Osteoblast (primary cell): ENCODE measurements at places on chromosomes 3 and 15. TPM values are rescaled to one million over a fixed set of nuclear protein-coding genes. Genes with fewer than 3 reads are reported as not detected.

The TM6SF1 gene
- 0.29 and 0.36 TPM in 2 replicates for total RNA-seq

The NR2E3 gene
- total RNA-seq: under 0.01 TPM in 2 replicates

The SLC30A4 gene
- 17.4 and 19.5 TPM in 2 replicates for total RNA-seq

The CPN2 gene
- under 0.01 and 0.29 TPM in 2 replicates for total RNA-seq

The ACSBG1 gene
- total RNA-seq: under 0.01 TPM in 2 replicates

The GHRL gene
- under 0.01 TPM in 1 of 2 replicates, not detected in the other for total RNA-seq

The ADCY5 gene
- total RNA-seq: 0.59 and 0.72 TPM in 2 replicates

The CYP1A1 gene
- 0.36 TPM in 1 of 2 replicates, not detected in the other for total RNA-seq

The DZIP1L gene
- 32.7 and 42.3 TPM in 2 replicates for total RNA-seq

The SAXO2 gene
- total RNA-seq: 1.1 and 6.2 TPM in 2 replicates

The PTPN23 gene
- 22.4 and 30.0 TPM in 2 replicates for total RNA-seq

The PLSCR2 gene
- total RNA-seq: not detected in 2 replicates

The ABI3BP gene
- 130 and 183 TPM in 2 replicates for total RNA-seq

The PFKFB4 gene
- 12.3 and 12.4 TPM in 2 replicates for total RNA-seq

The ATP13A5 gene
- total RNA-seq: not detected in 2 replicates

The HYAL1 gene
- total RNA-seq: under 0.01 and 0.59 TPM in 2 replicates

The LRRC15 gene
- 3.6 and 5.0 TPM in 2 replicates for total RNA-seq

The ASB14 gene
- not detected in 2 replicates for total RNA-seq

The SEMA5B gene
- total RNA-seq: not detected in 2 replicates

The SH3GL3 gene
- 0.29 and 0.72 TPM in 2 replicates for total RNA-seq

The OSBPL10 gene
- total RNA-seq: 25.0 and 29.0 TPM in 2 replicates

The GPR87 gene
- total RNA-seq: not detected in 2 replicates

The NRG4 gene
- total RNA-seq: not detected in 2 replicates

The ZWILCH gene
- 8.7 and 13.0 TPM in 2 replicates for total RNA-seq

The RHCG gene
- not detected in 2 replicates for total RNA-seq

The LMOD3 gene
- not detected in 2 replicates for total RNA-seq

The POLQ gene
- 1.4 and 1.5 TPM in 2 replicates for total RNA-seq

The ZDHHC19 gene
- not detected in 2 replicates for total RNA-seq

The GPR176 gene
- total RNA-seq: 136 and 173 TPM in 2 replicates

The OIP5 gene
- total RNA-seq: 0.72 and 0.88 TPM in 2 replicates

The ADAMTS17 gene
- total RNA-seq: under 0.01 and 0.29 TPM in 2 replicates

The ARPIN gene
- 14.1 and 17.7 TPM in 2 replicates for total RNA-seq

The ZKSCAN7 gene
- total RNA-seq: 6.5 and 9.8 TPM in 2 replicates

The SUCNR1 gene
- total RNA-seq: under 0.01 TPM in 1 of 2 replicates, not detected in the other

The GOLGA6D gene
- total RNA-seq: not detected in 2 replicates

The ZNF501 gene
- total RNA-seq: 6.5 and 7.2 TPM in 2 replicates

The PPP2R3A gene
- total RNA-seq: 23.9 and 24.2 TPM in 2 replicates

The ANKUB1 gene
- under 0.01 TPM in 1 of 2 replicates, not detected in the other for total RNA-seq

The SCAANT1 gene
- total RNA-seq: not detected in 2 replicates

The BMF gene
- total RNA-seq: 8.0 TPM in 2 replicates

The DPH6 gene
- total RNA-seq: 13.6 and 20.6 TPM in 2 replicates

The GDPGP1 gene
- total RNA-seq: 8.0 and 9.7 TPM in 2 replicates

The IGSF10 gene
- 1.4 and 2.7 TPM in 2 replicates for total RNA-seq

The UBP1 gene
- total RNA-seq: 69.0 and 77.4 TPM in 2 replicates

The TMEM207 gene
- not detected in 2 replicates for total RNA-seq

The PXK gene
- total RNA-seq: 77.4 and 87.8 TPM in 2 replicates

The FHIT gene
- total RNA-seq: 2.4 and 3.3 TPM in 2 replicates

The LTK gene
- total RNA-seq: not detected in 2 replicates

The LRTM1 gene
- total RNA-seq: not detected in 2 replicates

The CPB1 gene
- total RNA-seq: 1.1 and 1.8 TPM in 2 replicates
